ENCODE measurements at places on chromosomes 11 and 22.

DNA sequence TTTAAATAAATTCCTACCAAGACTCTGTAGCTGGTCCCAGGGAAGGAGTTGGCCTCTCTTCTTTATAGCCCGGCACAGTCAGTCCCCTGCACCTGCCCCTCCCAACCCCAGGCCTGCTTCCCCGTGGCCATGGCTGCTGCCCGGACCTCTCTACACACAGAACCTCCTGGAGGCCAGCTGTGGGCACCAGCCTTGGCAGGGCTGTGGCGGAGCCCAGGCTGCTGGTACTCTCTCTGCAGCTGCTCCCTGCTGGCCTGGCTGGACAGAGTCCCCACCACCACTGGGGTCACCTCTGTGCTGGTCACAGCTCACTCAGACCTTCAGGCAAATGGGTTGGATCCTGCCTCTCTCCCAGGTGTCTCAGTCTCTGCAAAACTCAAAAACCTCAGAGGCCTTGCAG is 69.3 kb downstream of the LRP5 start:
- no peak for DNase-seq

GRCh38 chr11:83235825-83236224 is 42.3 kb downstream of the ANKRD42 start:
- DNase-seq: no peak

DNA sequence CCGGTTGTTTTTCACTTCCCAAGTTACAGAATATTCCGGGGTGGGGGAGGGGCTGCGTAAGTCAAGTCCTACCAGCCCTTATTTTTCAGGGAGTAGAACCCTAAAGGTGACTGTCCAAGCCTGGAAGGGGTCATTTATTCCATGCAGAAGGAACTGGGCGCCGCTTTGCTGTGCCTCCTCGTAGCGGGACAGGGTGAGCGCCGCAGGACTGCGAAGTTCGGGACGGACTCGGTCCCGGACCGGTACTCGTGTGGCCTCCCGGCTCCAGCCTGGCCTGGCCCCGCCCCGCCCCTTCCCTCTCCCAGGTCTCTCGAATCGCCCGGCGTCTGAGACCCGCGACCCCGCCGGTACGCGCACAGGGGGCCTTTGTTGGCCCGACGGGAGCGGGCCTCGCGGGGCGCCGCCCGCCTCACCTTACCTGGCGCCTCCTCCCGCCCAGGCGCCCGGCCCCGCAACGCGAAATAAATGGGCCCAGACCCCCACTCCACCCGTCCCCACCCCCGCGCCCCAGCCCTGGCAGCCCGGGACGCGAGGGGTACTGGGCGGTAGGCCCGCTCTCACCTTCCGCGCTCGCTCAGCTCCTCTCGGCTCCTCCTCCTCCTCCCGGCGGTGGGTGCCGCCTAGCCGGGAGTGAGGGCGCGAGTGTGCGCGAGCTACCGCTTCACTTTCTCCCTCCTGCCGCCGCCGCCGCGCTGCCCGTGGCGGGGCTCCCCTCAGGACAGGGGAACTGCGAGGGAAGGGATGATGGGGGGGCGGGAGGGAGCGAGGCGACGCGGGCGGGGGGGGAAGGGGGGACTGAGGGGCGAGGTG is 698 bp downstream of the PAK1 start:
- no peak for DNase-seq

- no peak for DNase-seq
These were observed 9.6 kb upstream of the SYT8 start for GRCh38 chr11:1825039-1825740.

- DNase-seq: no peak
These were observed 14.4 kb upstream of the CDC42EP1 start for GRCh38 chr22:37545703-37546436.

DNA sequence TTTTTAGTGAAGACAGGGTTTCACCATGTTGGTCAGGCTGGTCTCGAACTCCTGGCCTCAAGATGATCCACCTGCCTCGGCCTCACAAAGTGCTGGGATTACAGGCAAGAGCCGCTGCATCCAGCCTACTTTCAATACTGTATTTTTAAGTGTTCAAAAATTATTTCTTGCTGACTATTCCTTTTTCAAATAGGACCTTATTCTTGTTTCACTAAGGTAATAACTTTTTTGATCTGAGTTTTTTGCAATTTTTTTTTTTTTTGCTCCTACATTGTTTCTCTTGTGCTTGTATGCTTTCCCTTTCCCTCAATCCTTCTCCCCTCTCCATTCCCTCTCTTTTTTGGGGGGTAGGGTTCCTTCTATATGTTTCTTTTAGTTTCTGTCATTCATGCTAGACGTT is 73.1 kb downstream of the FAM168A start:
- no peak for DNase-seq

DNA sequence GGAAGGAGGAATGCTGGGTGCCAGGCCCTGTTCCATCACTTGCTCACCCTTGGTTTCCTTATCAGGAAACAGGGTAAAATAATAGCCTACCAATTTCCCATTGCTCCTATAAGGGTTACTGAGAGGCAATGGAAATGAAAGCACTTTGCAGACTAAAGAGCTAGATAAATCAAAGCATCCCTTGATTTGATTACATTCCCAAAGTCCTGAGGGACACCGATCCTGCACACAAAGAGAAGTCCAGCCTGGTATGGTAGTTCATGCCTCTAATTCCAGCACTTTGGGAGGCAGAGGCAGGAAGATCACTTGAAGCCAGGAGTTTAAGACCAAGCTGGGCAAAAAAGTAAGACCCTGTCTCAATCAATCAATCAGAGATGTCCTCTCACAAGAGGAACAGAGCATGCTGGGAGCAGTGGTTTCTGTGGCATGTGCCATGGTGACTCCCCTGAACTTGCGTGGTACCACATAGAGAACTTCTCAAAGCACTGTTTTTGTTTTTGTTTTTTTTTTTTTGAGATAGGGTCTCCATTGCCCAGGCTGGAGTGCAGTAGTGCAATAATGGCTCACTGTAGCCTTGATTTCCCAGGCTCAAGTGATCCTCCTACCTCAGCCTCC is 10.7 kb downstream of the TBC1D10A start:
- DNase-seq: no peak

GRCh38 chr11:74453373-74453975 is 13.9 kb downstream of the KCNE3 start:
- peak; percentile 28 for DNase-seq

- DNase-seq: no peak
These were observed 14.7 kb downstream of the UBTFL1 start for GRCh38 chr11:90100431-90100830.

DNA sequence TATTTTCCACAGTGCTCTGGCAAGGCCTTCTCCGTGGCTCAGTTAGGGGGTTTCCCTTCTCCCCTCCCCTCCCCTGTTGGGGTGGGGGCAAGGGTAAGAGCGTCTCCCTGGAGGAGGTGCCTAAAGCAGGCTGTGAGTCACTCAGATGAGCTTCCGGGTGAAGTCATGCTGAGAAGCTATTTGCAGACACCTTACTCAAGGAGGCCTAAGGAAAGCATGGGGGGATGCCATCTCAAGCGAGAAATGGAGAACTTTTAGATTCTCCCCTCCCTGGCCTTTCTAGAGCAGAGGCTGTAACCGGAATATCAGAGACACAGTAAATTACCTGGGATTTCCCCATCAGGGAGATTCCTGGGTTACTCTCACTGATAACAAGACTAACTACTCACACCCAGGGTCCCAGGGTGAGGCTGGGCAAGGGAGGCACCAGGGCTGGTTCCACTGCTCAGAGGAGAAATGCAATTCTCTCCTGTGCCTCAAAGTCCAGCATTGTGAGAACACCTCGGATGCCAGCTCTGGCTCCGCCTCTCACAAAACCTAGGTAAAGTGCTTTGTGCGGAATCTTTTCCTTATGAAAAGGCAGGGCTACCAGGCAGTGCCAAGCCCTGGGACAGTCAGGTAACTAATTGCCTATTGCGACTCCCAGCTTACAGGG is 123.6 kb downstream of the ABTB2 start:
- DNase-seq: peak; percentile 48

- DNase-seq: no peak
These were observed 2.4 kb upstream of the TTC36 start for GRCh38 chr11:118524757-118525470.

DNA sequence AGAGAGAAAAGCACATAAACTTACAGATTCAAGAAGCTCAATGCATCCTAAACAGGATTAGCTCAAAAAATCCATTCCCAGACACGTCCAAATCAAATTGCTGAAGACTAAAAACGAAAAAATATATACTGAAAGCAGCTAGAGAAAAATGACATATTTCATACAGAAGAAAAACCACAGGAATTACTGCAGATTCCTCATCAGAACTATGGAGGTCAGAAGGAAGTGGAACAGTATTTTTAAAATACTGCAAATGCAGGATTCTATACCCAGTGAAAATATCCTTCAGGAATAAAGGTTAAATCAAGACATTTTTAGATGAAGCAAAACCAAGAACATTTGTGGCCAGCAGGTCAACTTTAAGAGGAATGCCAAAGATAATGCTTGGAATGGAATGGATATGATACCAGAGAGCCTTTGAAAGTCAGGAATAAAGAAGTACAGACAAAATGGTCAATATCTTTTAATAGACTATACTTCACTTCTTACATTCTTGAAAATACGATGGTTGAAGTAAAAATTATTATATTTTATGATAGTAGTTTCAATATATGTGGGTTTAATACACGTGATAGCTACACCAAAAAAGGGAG is 352.9 kb downstream of the CTTN start:
- no peak for DNase-seq

- no peak for DNase-seq
These were observed 696.0 kb upstream of the CCDC179 start for GRCh38 chr11:23556163-23556750.

Measured in activated CD4-positive, CD25-positive, alpha-beta regulatory T cell treated with anti-CD3 and anti-CD28 coated beads, Interleukin-2, amount 50 U/mL, for 16 hours (primary cell).